ENCODE measurements at places on chromosomes 7 and 10. TPM values are rescaled to one million over a fixed set of nuclear protein-coding genes. Genes with fewer than 3 reads are reported as not detected.

The OR6B1 gene
- polyA plus RNA-seq, result not detected

GRCh38 chr10:101617824-101618568 is 29.9 kb downstream of the DPCD start:
- no peak for DNase-seq

GRCh38 chr10:133158437-133158755 is 1.6 kb upstream of the KNDC1 start:
- DNase-seq, result no peak

- no peak for DNase-seq
These were observed 45.2 kb downstream of the PNLIPRP3 start for GRCh38 chr10:116472891-116473290.

DNA sequence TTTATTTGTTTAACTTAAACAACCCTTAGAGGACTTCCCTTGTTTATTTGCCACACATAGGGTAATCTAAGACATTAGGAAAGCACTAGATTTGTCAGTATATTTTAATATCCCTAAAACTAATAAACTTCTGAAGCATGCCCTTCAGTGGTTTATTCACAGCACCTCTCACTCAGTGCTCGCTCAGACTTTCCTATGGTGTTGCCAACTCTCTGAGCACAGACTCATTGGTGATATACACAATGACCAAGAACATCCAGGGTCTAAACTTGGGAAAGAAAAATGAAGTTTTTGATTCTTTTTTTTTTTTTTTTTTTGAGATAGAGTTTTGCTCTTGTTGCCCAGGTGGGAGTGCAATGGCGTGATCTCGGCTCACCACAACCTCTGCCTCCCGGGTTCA is 82.2 kb downstream of the RAB11FIP2 start:
- DNase-seq, result no peak

DNA sequence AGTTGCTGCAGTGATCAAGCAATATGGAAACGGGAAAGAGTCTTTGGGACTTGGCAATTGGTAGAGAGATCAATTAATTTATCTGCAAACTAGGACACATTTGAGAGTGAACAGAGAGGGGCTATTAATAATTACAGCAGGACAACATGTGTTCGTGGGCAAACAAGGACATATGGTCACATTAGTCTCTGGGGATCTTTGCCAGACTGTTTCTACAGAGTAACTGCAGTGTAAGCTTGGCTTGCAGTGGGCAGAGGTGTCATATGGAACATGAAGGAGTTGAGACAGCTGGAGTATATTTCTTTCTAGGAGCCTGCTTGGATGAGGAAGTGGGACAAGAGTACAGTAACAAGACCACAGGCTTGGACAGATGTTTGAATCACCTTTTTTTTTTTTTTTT is 232.1 kb upstream of the LYZL1 start:
- DNase-seq, result no peak
